ENCODE measurements at places on chromosomes 1 and 21.

DNA sequence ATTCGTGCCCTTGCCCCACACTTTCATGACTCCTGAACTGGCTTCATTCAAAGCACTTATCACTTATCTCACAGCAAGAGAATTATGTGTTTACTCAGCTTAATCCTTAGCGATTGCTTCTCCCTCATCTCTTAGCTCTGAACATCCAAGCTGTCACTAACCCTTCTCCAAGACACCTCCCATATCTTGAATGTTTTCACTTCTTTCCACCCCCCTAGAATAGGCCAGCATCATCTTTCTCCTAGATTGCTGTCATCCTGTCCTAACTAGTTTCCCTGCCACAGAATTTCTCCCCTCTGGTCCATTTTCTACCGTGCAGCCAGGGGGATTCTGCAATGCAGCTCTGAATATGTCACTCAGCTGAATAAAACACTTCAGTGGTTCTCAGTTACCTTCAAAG lies 68.6 kb upstream of the SPATA6 start:
- no peak for DNase-seq

DNA sequence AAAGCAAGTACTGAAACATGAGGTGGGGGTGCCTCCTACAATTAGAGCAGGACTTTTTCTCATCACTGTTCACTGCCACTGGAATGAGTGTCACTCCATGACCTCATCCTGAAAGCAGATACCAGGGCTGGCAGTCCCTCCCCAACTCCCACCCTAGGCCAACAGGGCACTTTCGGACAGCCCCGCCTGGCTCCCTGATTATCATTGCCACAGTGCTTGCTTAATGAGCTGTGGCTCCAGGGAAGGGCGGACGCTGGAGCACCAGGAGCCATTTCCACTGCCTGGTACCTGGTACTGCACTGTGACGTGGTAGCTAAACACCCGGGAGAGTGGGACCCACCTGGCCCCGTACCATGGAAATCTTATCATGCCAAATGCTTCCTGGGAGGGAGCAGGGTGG lies 22.3 kb downstream of the SLC9A1 start:
- DNase-seq, result no peak

DNA sequence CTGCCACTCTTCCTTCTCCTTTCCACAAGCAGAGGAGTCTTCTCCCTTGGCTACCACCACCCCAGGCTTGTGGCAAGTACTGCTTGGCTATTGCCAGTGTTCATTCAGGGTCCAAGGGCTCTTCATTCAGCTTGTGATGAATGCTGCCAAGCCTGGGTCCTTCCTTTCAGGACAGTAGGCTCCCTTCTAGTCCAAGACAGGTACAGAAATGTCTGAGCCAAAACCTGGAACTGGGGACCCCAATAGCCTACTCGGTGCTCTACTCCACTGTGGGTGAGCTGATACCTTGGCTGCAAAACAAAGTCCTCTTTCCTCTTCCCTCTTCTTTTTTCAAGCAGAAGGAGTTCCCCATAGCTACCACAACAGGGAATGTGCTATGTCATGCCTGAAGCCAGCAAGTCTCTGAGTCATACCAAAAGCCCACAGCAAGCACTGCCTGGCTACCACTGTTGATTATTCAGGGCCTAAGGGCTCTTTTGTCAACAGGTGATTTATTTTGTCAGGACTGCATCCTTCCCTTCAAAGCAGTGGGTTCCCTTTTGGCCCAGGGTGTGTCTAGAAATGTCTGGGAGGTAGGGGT lies 268.9 kb downstream of the HHAT start:
- DNase-seq, result no peak

DNA sequence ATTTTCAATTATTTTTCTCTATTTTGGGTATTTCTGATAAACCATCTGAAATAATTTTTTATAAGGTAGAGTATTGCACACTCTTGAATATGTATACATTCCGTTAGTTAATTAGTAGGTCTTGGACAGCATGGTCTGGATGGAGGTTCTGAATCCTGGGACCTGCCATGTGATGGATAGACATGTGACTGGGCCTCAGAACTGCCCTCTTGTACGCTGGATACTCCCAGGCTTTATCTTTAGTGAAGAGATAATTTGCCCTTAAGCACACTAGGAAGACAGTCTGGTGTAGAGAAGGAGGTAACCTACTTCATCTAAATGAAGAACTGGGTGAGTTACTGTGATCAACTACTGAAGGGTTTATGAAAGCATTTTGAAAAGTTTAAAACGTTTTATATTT lies 48.9 kb downstream of the CNIH3 start:
- DNase-seq, result no peak

DNA sequence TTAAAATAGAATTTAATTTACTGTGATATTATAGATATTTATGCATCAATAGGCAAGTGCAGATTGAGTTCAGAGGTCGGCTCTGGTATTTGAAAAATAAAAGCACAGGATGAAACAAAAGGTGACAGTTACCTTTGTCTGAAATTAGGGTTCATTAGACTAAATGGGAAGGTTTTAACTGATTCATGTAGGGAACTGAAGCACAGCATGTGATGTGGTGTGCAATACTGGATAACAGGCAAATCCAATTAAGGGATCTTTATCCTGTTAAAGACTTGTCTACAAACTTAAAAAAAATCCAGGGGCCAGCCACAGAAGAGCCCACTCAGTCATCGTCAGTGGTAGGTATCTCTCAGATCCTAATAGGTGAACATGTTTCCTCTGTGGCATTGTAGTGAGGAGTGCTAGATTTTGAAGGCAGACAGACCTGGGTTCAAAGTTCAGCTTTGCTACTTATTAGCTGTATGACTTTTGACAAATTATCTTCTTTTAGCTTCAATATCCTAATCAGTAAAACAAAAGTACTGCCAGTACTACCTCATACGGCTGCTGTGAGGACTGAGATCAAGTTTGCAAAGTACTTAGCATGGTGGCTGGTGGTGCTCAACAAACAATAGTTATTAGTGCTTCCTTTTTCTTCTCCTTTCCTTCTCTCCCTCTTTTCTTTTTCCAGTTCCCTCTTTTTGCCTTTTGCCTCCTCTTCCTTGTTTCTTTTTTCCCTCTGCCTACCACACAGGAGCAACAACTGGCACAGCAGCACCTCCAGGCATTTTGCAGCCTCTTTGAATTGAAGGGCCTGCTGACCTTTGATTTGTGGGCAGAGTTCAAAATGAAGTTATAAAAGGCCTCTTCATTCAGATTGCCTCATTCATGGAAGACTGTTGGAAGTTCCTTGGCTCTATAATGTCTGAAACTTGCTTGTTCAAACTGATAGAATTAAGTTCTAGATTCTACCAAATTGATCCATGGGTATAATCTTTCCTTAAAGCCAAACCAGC lies 44.9 kb upstream of the FOXD3 start:
- no peak for DNase-seq
